Activated CD4-positive, alpha-beta memory T cell treated with anti-CD3 and anti-CD28 coated beads, Interleukin-2, amount 10 ng/mL, durations not matched to agents 7 days and 5 days (primary cell): ENCODE measurements at places on chromosomes 7 and 10. TPM values are rescaled to one million over a fixed set of nuclear protein-coding genes. Genes with fewer than 3 reads are reported as not detected.

The SH2B2 gene
- 2.3 TPM for total RNA-seq

The ZMYND11 gene
- 36.9 TPM for total RNA-seq

The GJD4 gene
- total RNA-seq = not detected

The TMEM184A gene
- total RNA-seq = not detected

The OR2A25 gene
- total RNA-seq = not detected

The TMEM140 gene
- 36.5 TPM for total RNA-seq

The NET1 gene
- 40.0 TPM for total RNA-seq

The LBX1 gene
- total RNA-seq = not detected
